Activated CD4-positive, alpha-beta T cell treated with anti-CD3 and anti-CD28 coated beads, Interleukin-2, Interleukin-4, amounts not matched to agents 100 ng/mL and 50 ng/mL, durations not matched to agents 16 hours and 8 hours (primary cell): ENCODE measurements at places on chromosomes 3 and 15.
A peak's percentile ranks its signal among the peaks of the same experiment; 100 is the strongest.

- no peak for DNase-seq
Measured at GRCh38 chr15:77759896-77760592, 127.3 kb upstream of the LINGO1 start.

- no peak for DNase-seq
Measured at GRCh38 chr3:120670576-120670975, 11.5 kb downstream of the HGD start.

DNA sequence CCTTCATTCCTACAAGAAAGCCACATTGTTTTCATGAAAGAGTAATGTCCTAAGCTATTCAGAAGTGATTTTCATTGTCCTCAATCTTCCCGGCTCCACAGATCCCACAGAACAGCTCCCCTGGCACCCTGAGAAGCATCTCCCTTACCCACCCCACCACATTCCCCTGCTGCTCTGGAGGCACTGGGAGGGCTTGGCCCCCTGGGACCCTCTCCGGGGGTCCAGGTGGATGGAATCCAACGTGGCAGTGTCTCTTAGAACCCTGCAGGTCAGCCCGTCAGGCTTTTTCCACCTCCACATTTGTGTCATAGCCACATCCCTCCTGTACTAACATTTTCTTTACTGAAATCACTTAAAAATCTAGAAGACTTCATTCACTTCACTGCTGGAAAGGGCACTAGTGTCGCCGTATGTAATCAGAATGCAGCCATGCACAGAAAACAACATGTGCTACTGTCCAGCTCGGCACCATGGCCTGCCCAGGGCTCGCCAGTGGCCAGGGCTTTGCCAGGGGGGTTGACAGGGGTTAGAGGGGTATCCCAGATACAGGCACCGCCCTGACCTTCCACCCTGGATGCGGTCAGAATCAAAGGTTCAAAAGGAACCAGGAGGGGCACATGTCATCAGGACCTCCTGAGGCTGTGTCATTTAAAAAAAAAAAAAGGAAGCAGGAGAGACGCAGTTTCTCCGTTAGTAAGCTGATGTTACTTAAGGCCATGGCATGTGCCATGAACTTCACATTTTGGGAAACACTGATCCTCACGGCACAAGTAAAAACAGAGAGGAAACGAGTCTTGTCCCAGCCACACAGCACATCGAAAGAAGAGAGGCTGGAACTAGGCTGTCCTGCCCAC lies 106.3 kb downstream of the LSM3 start:
- no peak for DNase-seq

DNA sequence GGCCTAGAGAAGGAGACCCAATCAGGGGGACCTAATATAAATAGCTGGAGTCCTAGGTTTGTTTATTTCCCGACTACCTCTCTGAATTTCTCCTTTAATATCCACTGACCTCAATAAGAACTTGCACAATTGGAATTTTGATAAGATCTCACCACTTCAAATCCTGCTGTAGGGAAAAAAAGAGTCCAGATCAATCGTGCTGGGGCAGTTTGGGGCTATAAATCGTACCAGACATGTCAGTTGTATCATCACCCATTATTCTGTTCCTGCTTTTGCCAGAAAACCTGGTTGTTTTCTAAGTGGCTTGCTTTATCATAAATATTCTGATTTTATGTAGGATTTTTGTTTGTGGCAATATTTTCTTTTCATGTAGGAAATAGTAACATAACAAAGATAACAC lies 281.3 kb downstream of the DIPK2A start:
- no peak for DNase-seq

DNA sequence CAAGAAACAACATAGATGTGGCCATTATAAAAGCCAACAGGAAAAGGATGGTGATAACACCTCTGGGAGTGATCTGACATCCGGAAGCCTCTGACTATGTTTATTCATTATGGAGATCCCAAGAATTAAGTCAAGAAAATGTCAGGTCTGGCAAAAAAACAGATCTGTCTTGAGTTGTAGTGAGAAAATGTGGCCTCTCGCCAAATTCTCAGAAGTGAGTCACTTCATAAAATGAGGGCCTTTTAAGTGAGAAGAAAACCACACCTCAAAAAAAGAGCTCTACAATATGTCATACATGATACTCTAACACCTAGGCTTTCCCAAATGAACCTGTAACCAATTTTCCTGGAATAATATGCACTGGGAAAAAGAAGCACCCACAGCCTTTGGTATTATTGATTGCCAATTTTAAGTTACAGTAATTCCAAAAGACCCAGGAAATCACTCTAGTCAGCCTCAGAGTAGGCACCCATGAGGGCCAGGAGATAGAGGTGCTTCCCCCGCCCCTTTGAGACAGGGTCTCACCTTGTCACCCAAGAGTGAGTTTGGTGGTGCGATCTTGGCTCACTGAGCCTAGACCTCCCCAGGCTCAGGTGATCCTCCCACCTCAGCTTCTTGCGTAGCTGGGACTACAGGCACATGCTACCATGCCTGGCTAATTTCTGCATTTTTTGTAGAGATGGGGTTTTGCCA lies 38.0 kb downstream of the CCR3 start:
- peak; percentile 86 for DNase-seq

- DNase-seq: no peak
Measured at GRCh38 chr3:63034101-63034500, 158.9 kb upstream of the CADPS start.

DNA sequence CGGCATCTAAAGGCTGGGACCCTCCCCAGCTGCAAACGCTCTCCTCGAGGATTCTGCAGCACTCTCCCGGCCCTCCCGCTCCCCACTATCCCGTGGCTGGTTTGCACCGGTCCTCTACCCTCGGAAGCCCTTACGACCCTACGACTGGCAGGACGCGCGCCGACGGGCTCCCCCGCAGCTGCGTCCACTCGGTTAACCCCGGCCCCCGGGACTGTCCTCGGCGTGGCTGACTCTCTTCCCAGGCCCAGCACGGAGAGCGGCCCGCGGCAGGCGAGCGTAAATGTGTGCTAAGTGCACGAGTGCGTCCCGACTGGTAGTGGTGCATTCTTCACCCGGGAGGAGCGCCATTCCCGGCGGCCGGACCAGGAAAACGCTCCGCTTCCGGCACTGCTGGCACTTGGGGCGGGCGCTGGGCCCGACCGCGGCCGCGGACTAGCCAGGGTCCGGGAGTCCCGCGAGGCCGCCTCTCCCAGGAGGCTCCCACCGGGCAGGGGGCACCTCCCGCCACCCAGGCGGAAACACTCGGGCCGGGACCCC lies 508 bp downstream of the GORASP1 start:
- DNase-seq: no peak

DNA sequence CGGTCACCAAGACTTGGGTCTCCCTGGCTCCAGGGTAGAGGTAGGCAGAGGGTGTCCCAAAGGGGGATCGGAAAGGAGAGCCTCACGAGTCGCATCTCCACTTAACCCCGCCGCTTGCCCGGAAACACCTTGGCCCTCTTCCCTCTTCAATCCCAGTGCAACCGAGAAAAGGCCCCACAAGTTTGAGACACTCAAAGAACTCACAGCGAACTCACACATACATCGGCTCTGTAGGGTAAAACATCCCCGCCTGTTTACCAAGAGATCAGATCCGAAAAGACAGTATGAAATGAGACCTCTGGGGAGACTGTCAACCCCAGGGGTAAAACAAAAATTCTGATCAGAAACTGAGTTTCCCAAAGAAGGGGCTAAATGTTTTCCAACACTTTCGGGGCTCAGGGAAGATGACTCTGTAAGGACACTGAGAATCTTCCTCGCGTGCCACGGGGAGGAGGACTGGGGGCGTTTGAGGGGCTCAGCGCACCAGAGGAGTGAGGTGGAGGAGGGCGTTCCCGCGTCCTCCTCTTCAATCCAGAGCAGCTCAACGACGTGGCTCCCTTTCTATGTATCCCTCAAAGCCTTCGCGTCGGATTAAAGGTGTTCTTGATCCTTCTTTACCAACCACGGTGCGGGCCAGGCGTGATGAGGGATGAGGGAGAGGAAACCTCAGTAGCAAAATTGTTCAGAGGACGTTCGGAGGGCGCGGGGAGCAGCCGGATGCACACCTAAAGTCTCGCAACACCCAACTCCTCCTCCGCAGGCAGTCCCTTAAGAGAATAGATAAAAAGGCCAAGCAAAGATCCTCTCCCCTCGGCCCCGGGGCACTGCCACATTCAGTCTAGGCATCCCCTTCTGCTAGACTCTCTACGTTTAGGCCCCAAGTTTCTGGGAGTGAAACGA lies 3.7 kb downstream of the WNT5A start:
- DNase-seq: no peak

DNA sequence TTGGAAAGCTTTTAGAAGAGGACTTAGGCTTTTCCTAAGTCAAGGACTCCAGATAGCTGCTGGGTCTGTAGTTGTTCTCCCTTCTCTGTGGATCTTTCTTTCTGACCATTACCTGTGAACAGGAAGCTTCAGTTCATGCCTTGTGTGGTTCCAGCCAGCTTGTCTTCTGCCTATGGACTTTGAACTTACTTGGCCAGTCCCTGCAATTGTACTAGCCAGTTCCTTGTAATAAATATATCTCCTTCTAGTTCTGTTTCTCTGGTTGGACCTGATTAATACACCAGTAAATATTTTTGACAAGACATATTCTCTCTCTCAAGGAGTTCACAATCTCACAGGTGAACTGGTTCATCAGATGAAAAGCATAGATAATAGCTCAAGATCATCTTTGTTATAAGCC lies 341.3 kb upstream of the DPPA4 start:
- no peak for DNase-seq

DNA sequence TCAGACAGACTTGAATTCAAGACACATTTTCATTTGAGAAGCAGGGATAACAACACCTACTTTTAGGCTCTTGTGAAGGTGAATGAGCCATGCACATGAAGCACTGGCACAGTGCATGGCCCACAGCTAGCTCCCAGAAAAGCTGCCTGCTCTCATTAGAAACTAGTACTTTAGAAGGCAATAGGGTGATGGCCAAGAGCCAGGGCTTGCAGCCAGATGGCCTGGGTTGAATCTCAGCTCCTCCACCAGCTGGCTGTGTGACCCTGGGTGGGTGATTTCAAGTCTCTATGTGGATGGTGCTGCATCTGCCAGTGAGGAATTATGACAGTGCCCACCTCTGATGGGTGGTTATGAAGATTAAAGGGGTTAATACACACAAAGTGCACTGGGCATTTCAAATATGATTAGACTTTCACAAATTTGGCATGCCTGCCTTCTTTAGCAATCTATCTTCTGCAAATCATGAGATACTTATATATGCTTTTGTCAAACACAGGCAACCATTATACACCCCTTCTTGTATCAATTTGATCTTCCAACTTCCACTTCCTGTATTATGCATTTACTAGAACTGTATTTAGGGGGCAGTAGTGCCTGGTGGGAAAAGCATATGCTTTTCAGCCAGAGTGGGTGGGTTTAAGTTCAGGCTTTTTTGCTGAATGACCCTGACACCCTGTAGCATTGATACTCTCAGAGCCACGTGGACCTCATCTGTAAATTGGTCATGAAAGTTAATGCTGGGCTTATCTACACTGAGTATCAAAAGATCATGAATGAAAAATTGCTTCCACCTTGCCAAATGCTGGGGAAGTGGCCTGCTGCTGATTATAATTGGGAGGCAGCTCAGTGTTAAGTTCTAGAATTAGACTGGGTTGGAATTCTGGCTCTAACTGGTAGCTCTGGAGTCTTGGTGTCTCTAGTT lies 34.7 kb upstream of the RBP1 start:
- DNase-seq: no peak

DNA sequence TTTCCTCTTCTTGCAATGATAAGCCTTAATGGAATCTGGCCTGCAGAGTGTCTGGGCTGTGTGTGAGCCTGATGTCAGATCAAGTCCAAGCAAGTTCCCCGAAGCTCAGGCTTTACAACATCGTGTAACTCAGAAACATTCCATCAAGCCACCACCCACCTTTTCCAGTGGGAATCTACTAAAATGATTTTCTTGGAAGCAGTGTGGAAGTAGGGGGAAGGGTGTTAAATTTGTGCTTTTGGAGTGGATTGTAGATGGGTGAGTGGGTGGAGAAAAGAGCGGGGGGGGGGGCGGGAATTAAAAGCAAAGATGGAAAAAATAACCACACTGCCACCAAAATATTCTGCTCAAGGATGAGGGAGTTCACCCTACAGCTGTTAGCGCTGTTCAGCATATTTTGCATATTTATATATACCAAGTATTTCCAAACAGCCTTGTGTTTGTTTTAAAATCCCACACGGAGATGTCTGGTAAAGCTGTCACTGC lies 53.6 kb downstream of the VGLL3 start:
- no peak for DNase-seq

GRCh38 chr3:29608414-29609327 lies 327.8 kb downstream of the RBMS3 start:
- no peak for DNase-seq

- no peak for DNase-seq
Measured at GRCh38 chr3:169641167-169641566, 22.3 kb downstream of the MECOM start.

DNA sequence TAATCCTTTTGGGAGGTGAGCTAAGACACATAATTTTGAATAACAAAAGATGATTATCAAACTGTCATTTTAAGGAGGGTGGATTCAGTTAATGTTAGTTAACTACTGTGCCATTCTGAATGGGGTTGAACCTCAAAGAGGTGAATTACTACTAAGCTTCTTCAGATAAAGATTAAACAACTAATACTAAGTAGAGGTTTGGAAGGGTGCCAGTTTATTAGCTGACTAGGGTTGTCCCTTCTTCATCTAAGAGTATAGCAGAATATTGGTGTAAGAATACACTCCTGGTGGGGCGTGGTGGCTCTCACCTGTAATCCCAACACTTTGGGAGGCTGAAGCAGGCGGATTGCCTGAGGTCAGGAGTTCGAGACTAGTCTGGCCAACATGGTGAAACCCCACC lies 123.1 kb upstream of the LRRFIP2 start:
- no peak for DNase-seq

DNA sequence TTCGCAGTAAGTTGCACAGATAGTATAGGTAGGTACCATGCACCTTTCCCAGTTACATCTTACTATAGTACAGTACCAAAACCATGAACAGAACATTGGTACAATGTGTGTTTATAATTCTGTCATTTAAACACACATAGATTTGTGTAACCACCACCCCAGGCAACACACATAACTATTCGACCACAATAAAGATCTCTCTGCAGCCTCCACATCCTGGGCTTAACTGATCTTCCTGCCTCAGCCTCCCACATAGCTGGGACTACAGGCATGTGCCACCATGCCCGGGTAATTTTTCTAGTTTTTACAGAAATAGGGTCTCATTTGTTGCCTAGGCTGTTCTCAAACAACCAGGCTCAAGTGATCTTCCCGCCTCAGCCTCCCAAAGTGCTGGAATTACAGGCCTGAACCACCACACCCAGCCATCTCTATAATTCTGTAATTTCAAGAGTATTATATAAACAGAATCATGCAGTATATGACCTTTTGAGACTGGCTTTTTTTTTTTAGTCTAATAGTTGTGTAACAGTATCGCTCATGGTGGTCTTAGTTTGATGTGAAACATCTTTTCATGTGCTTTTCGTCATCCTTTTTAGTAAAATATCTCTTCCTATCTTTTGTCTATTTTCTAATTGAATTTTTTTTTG lies 13.3 kb upstream of the TMF1 start:
- DNase-seq: no peak
